Calu3 (cell line): ENCODE measurements at places on chromosomes 7 and 10.

- no peak for DNase-seq
Observed at GRCh38 chr7:27095050-27095896, 527 bp downstream of the HOXA1 start.

DNA sequence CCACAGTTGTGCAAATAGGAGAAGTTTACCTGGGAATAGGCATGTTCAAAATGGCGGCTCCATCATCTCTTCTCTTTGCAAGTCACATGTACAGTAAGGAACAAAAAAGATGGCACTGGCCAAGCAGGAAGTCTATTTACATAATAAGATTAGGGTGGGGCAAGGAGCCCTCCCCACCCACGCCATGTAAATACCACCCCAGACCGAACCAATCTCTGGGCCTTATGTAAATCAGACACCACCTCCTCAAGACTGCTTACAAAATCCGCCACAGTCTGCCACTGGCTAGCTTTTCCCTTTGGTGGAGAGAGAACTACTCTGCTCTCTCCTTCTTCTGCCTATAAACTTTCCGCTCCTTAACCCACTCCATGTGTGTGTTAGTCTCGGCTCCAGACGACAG lies 1496.3 kb downstream of the REEP3 start:
- DNase-seq: no peak

DNA sequence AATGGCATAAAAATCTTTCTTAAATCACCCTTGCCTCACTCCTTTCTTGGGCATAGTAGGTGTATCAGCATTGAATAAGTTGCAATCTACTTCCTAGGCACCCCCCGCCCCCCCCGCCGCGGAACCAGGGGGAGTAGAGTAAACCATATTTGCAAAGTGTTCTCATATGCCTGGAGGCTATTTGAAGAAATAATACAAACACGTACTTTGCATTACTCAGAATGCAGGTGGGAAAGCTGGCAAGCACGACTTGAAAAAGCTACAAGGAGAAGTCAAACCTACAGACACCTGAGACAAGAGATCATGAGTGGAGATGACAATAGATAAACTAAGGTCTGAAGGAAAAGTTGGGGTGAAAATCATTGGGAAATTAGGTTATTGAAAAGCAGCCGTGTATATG lies 65.6 kb downstream of the POM121L12 start:
- no peak for DNase-seq

DNA sequence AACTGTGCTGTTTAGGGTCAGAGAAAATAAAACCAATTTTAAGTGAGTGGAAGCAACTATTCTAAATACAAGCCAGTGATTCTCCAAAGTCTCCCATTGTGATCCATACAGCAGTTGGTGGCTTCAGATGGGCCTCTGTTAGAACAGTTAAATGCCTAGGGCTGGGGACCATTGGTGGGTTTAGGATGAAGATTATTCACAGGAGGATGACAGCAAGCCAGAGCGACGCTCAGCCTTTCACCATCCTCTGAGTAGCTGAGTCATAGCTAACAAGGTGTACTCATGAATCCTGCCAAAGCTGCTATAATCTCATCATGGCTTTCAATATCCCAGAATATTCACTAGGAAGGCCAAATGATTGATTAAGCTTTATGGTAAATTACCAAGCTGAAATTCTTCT lies 39.6 kb downstream of the STARD3NL start:
- DNase-seq: no peak

- DNase-seq: no peak
Observed at GRCh38 chr7:158558816-158559215, 28.8 kb downstream of the PTPRN2 start.

DNA sequence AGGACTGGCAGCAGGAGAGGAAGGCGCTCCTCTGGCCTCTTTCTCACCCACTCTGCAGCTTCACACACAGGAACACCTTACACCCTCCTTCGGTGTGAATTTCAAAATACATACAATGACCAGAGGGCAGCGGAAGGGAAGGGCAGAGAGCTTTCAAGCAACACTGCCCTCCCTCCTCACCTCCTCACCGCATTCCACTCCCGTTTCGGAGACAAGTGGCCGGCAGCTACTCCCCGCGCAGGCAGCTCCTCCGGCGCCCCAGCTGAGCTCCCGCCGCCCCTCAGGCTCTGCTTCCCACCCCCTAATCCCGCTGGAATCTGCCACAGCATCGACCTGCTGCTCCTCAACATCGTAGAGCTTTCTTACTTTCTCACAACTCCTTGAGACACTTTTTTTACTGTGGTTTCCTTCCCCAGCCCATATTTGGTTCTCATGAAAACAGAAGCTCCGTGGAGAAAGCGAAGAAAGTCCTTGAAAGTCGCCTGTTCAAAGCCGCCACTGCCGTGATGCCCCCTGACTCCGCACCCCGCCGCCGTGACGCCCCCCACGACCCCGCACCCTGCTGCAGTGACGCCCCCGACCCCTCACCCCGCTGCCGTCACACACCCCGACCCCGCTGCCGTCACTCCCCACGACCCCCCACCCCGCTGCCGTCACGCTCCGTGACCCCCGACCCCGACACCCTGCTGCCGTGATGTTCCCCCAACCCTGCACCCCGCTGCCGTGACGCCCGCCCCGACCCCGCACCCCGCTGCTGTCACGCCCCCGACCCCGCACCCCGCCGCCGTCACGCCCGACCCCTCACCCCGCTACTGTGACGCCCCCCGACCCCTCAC lies 14.6 kb upstream of the GPER1 start:
- no peak for DNase-seq

GRCh38 chr10:76432016-76433012 lies 1000.9 kb downstream of the LRMDA start:
- no peak for DNase-seq

GRCh38 chr7:79652619-79653018 lies 199.2 kb upstream of the MAGI2 start:
- no peak for DNase-seq

DNA sequence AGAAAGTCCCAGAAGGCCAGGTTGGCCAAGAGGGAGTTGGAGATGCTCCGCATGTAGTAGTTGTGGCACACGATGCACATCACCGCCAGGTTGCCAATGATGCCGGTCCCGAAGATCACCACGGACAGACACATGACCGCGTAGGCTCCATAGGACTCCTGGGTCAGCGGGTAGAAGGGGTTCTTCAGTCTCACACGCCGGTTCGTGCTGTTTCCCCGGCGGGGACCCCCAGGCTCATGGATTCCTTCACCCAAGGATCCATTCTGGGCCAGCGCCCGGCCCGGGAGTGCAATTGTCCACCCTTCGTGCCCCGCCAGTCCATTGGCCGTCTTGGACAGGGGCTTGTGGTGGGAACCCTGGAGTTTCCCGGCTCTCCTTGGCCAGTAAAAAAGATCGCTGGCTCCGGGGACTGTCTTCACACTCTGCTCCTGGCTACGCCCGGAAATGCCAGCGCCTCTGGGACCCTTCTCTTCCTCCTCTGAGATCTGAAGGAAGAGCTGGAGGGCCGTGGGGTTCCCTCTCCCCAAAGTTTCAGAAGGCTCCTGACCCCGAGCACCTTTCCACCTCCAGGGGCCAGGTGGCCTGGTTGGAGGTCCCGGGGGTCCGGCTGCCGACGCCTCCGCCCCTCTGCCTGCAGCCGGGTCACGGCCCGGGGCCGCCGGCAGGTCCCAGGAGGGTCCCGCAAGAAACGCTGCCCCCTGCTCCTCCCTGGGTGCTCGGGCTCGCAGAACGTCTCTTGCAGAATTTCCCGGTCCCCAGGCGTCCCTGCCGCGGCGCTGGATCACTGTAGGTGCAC lies 1.3 kb downstream of the GPR37 start:
- no peak for DNase-seq

GRCh38 chr7:91912494-91912893 lies 28.2 kb upstream of the AKAP9 start:
- no peak for DNase-seq

- DNase-seq: no peak
Observed at GRCh38 chr7:156104501-156105336, 292.5 kb upstream of the SHH start.

- DNase-seq: no peak
Observed at GRCh38 chr7:133602291-133602690, 349.4 kb downstream of the EXOC4 start.

DNA sequence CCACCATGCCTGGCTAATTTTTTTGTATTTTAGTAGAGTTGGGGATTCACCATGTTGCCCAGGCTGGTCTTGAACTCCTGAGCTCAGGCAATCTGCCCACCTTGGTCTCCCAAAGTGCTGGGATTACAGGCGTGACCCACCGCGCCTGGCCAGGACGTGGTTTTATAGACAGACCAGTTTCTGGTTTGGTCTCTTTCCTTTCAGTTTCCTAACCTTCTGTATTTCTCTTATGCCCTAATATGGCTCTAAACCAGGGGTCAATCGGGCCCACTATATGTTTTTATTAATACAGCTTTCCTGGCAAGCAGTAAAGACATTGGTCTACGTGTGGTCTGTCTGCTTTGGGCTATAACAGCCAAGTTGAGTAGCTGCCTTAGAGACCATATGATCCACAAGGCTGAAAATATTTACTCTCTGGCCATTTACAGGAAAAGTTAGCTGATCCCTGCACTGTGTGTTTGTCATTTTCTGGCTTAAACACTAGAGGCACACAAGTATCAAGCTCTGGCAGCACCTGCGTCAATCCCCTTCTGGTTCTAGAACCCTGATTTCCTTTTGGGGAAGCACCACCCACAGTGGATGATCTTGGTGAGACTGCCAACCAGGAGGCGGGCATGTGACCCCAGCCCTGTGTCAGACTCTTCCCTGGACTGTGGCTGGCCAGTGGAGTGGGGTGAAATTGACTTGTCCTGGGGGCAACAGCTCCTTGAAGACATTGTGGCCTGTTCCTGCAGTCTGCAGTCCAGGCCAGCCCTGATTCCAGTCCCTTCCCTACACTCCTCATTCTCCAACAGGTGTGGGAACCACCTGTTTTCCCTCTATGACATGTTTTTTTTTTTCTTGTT lies 497.2 kb downstream of the PLXNA4 start:
- DNase-seq: no peak

GRCh38 chr10:29621161-29621560 lies 13.6 kb downstream of the SVIL start:
- DNase-seq: no peak
